Aorta (tissue), 5 donors: ENCODE measurements at places on chromosomes 5 and 9. TPM values are rescaled to one million over a fixed set of nuclear protein-coding genes. Genes with fewer than 3 reads are reported as not detected.

The SOX30 gene
- total RNA-seq, result 0.12 TPM

The UGT3A1 gene
- not detected for total RNA-seq

The TMC1 gene
- total RNA-seq, result 0.62 TPM

The GLDC gene
- total RNA-seq, result 1.4 TPM

The C9orf78 gene
- 38.1 TPM for total RNA-seq

The LPAR1 gene
- 125 TPM for total RNA-seq

The TNFSF15 gene
- total RNA-seq, result 0.81 TPM

DNA sequence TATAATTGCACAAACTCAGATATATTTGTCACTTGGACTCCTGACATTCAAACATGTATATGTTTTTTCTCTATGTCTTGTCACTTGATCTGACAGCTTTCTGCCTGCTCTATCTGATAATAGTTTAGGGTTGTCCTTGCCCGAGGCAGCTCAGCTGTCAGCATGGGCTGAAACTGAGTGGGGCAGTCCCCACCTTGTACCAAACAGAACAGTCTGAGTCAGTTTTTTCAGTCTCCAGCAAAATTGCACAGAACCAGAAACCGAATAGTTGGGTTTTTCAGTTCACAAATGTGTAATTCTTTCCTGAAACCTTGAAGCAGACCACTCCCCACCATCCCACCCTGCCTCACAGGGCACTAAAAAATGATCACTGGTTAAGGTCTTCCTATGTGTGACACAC, 9.5 kb upstream of the HAND1 start:
- H3K4me1 ChIP-seq, result no peaks in the 10 kb centered on the region
- no peaks in the 10 kb centered on the region for H3K27me3 ChIP-seq
- no peak overlapping the region for H3K4me3 ChIP-seq
- H3K27ac ChIP-seq, result no peak overlapping the region
- H3K36me3 ChIP-seq, result no peaks in the 10 kb centered on the region
- DNase-seq, result no peak

- no peaks in the 10 kb centered on the region for H3K4me1 ChIP-seq
- H3K27ac ChIP-seq, result no peak overlapping the region
- H3K36me3 ChIP-seq, result peaks cover 11% of the 10 kb centered on the region
- no peak overlapping the region for H3K4me3 ChIP-seq
- DNase-seq, result peak; percentile 59
These were observed 9.3 kb downstream of the CLPTM1L start for GRCh38 chr5:1335540-1336095.

- no peak overlapping the region for H3K27ac ChIP-seq
- no peak for DNase-seq
- H3K4me3 ChIP-seq, result no peak overlapping the region
These were observed 138.4 kb downstream of the DOCK8 start for GRCh38 chr9:353077-353476.

DNA sequence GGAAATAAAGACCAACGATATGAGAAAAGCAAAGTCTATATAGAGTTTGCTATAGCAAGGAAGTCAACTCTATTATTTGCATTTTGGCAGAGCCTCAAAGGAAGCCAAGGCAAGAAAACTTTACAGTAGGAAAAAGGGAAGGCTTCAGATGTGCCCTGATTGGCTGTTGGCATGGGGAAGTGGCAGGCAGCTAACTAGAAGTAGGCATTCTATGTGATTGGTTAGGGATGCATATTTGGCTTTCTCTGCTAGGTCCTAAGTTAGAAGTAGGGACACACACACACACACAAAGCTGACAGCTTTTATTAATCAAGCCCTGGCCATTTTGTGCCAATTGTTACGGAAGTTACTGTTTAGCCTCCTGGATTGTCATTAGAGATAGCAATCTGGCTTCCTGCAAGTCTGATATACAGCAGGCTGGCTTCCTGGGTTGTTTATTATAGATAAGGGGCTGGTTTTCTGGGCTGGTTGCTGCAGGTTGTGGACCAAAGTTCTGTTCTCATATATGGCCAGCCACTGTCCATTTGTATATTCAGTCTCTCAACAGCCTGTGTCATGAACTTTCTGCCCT, 308.1 kb upstream of the GRAMD2B start:
- no peak for DNase-seq
- no peaks in the 10 kb centered on the region for H3K4me1 ChIP-seq
- H3K27me3 ChIP-seq, result no peaks in the 10 kb centered on the region
- no peak overlapping the region for H3K4me3 ChIP-seq

GRCh38 chr9:118618084-118618483, 751.2 kb downstream of the BRINP1 start:
- H3K27ac ChIP-seq, result no peak overlapping the region
- no peaks in the 10 kb centered on the region for H3K27me3 ChIP-seq
- no peaks in the 10 kb centered on the region for H3K36me3 ChIP-seq
- H3K4me1 ChIP-seq, result no peaks in the 10 kb centered on the region

DNA sequence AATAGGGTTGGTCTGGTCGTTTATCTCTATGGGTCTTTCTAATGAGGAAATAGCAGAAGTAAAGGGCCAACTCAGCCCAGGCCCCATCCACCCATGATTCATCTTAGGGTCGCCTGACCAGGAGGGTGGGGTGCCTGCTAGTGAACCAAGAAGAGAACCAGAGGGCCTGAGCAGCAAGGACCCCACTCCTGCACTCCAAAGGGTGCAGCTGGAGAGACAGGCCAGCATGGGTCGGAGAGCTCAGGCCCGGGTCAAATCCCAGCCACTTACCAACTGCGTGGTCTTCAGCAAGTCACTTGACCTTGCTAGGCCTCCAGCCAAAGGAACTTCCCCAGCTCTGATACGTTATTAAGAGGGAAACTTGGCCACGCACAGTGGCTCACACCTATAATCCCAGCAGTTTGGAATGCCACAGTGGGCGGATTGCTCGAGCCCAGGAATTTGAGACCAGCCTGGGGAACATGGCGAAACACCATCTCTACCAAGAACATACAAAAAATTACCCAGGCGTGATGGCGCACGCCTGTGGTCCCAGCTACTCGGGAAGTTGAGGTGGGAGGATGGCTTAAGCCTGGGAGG, 4.3 kb downstream of the BBLN start:
- H3K27ac ChIP-seq, result no peak overlapping the region
- no peak for DNase-seq
- H3K27me3 ChIP-seq, result no peaks in the 10 kb centered on the region
- no peaks in the 10 kb centered on the region for H3K36me3 ChIP-seq
- H3K4me1 ChIP-seq, result no peaks in the 10 kb centered on the region

GRCh38 chr5:2719332-2719731, 32.1 kb downstream of the IRX2 start:
- no peaks in the 10 kb centered on the region for H3K36me3 ChIP-seq
- no peaks in the 10 kb centered on the region for H3K4me1 ChIP-seq
- DNase-seq, result no peak
- no peaks in the 10 kb centered on the region for H3K27me3 ChIP-seq

DNA sequence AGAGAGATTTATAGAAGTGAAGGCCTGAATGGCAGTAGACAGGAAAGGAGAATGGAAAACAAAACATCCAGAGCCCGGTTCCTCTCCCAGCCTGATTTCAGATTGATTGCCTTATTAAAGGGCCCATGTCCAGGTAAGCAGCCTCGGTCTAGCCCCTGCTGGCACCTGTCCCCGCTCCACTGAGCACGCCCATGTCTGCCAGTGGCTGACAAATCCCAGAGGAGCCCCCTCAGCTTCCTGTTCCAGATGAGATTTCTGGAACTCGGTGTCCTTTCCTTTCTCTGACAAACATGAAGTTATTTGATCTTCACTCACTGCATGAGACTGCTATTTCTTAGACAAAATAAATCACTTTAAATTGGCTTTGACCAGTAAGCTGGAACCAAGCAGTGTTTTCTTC, 187.0 kb upstream of the ADCY2 start:
- H3K4me1 ChIP-seq, result no peaks in the 10 kb centered on the region
- DNase-seq, result no peak
- no peak overlapping the region for H3K4me3 ChIP-seq
- H3K27ac ChIP-seq, result no peak overlapping the region
- H3K27me3 ChIP-seq, result no peaks in the 10 kb centered on the region

- H3K4me1 ChIP-seq, result no peaks in the 10 kb centered on the region
- no peaks in the 10 kb centered on the region for H3K36me3 ChIP-seq
- no peak overlapping the region for H3K27ac ChIP-seq
- H3K27me3 ChIP-seq, result no peaks in the 10 kb centered on the region
These were observed 127.8 kb upstream of the MVB12B start for GRCh38 chr9:126198854-126199253.

GRCh38 chr5:157555037-157555640, 20.4 kb downstream of the ADAM19 start:
- DNase-seq, result no peak
- H3K4me3 ChIP-seq, result no peak overlapping the region
- no peaks in the 10 kb centered on the region for H3K36me3 ChIP-seq
- H3K27ac ChIP-seq, result no peak overlapping the region

- no peak overlapping the region for H3K4me3 ChIP-seq
- no peaks in the 10 kb centered on the region for H3K4me1 ChIP-seq
- no peak for DNase-seq
- H3K27ac ChIP-seq, result no peak overlapping the region
- H3K36me3 ChIP-seq, result no peaks in the 10 kb centered on the region
These were observed 187.0 kb upstream of the KCNN2 start for GRCh38 chr5:114174837-114175236.

- H3K27me3 ChIP-seq, result no peaks in the 10 kb centered on the region
- H3K4me1 ChIP-seq, result no peaks in the 10 kb centered on the region
- H3K4me3 ChIP-seq, result no peak overlapping the region
- H3K36me3 ChIP-seq, result no peaks in the 10 kb centered on the region
These were observed 40.3 kb upstream of the SLC12A7 start for GRCh38 chr5:1152156-1152555.

- no peak overlapping the region for H3K27ac ChIP-seq
- H3K4me3 ChIP-seq, result no peak overlapping the region
- H3K4me1 ChIP-seq, result no peaks in the 10 kb centered on the region
- no peaks in the 10 kb centered on the region for H3K36me3 ChIP-seq
- DNase-seq, result peak; percentile 56
- H3K27me3 ChIP-seq, result no peaks in the 10 kb centered on the region
These were observed 273.1 kb downstream of the HSPA4 start for GRCh38 chr5:133324926-133325325.

DNA sequence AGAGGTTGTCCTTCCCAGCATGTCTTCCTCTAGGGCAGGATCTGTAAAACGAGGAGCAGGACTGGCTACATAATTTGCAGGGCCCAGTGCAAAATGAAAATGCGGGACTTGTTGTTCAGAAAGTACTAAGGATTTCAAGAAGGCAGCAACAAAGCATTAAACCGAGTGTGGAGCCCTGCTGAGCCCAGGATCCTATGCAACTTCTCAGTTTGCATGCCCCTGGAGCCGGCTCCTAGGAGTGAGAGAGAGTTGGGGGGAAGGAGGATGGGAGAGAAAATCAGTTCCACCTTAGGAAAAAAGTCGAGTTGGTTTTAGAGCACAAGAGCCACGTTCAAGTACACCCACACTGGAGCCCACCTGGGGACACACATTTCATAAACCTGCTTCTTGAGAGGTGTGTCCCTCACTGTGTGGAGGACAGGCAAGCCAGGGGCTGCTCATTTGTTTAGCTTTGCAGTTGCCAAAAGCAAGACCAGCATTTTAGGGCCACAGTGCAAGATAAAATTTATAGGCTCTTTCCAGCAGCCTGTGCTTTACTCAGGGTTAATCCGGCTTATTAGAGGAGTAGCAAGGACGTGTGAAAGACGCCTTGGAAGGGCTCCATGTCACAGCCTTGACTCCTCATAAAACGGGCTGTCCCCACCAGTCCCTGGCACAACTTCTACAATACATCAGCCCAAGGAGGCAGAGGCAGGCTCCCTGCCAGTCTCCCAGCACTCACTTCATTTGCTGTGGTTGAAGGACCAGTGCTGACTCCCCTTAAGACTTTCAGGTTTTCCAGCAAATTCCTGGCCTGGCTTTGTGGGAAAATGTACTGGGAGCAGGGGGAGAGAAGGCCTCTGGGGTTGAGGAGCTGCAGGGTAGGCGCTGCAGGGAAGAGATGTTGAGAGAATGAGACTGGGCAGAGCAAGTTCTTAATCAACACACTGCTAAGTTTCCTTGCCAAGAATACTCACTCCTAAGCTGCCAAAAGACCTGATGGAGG, 159.7 kb upstream of the SEMA6A start:
- no peak for DNase-seq
- peaks cover 2% of the 10 kb centered on the region for H3K4me1 ChIP-seq
- no peaks in the 10 kb centered on the region for H3K36me3 ChIP-seq
- no peak overlapping the region for H3K27ac ChIP-seq
- H3K27me3 ChIP-seq, result no peaks in the 10 kb centered on the region
- no peak overlapping the region for H3K4me3 ChIP-seq

- no peaks in the 10 kb centered on the region for H3K27me3 ChIP-seq
- H3K27ac ChIP-seq, result peak overlapping the region; percentile 60
- no peaks in the 10 kb centered on the region for H3K4me1 ChIP-seq
- DNase-seq, result peak; percentile 90
- no peaks in the 10 kb centered on the region for H3K36me3 ChIP-seq
These were observed 2.6 kb downstream of the GLIS3 start for GRCh38 chr9:4297151-4297785.

GRCh38 chr9:135663857-135664256, 748 bp downstream of the LCN9 start:
- DNase-seq, result no peak
- H3K27ac ChIP-seq, result no peak overlapping the region
- H3K4me1 ChIP-seq, result no peaks in the 10 kb centered on the region
- H3K4me3 ChIP-seq, result no peak overlapping the region

- no peak for DNase-seq
- no peak overlapping the region for H3K4me3 ChIP-seq
These were observed 148.7 kb upstream of the ERCC6L2 start for GRCh38 chr9:95726756-95727155.

GRCh38 chr9:70883056-70883455, 238.4 kb downstream of the TRPM3 start:
- H3K27me3 ChIP-seq, result no peaks in the 10 kb centered on the region
- H3K36me3 ChIP-seq, result no peaks in the 10 kb centered on the region
- no peak for DNase-seq
- no peaks in the 10 kb centered on the region for H3K4me1 ChIP-seq

DNA sequence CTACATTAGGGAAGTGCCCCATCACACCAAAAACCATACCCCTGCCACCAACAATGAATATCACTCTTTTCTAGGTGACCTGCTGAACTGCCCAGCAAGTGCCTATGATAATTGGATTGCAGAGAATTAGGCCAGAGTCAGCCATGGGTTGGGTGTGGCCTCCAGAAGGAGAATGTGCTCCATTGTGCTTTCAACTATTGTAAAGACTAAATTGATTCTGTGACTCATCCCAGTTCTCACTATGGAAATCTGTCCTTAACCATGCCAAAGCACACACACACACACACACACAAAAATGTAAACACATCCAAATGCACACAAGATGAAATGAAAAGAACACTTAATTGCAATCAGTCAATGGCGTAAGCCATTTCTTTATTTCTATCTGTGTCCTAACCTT, 25.7 kb downstream of the DRD1 start:
- H3K36me3 ChIP-seq, result no peaks in the 10 kb centered on the region
- no peaks in the 10 kb centered on the region for H3K27me3 ChIP-seq
- H3K4me1 ChIP-seq, result no peaks in the 10 kb centered on the region
- no peak for DNase-seq
- H3K27ac ChIP-seq, result no peak overlapping the region
- no peak overlapping the region for H3K4me3 ChIP-seq

- no peaks in the 10 kb centered on the region for H3K4me1 ChIP-seq
- no peaks in the 10 kb centered on the region for H3K27me3 ChIP-seq
- H3K36me3 ChIP-seq, result peaks cover 3% of the 10 kb centered on the region
- no peak overlapping the region for H3K4me3 ChIP-seq
These were observed 33.1 kb upstream of the ITGA2 start for GRCh38 chr5:52956014-52956413.

- peaks cover 3% of the 10 kb centered on the region for H3K4me1 ChIP-seq
- DNase-seq, result no peak
- no peak overlapping the region for H3K4me3 ChIP-seq
- no peak overlapping the region for H3K27ac ChIP-seq
These were observed 6.1 kb downstream of the BASP1 start for GRCh38 chr5:17223367-17224185.
